ENCODE measurements at places on chromosomes 7 and 10. TPM values are rescaled to one million over a fixed set of nuclear protein-coding genes. Genes with fewer than 3 reads are reported as not detected.

The KEL gene
- total RNA-seq: not detected

The OR2A7 gene
- total RNA-seq: 5.6 TPM

The RARRES2 gene
- total RNA-seq: not detected

The DNAAF5 gene
- total RNA-seq: 4.8 TPM

The ZNF736 gene
- total RNA-seq: 30.8 TPM

The PRSS37 gene
- total RNA-seq: not detected

The ZCWPW1 gene
- total RNA-seq: 4.4 TPM

Data from CD4-positive, alpha-beta T cell (primary cell).